Esophagus squamous epithelium (tissue), 5 donors: ENCODE measurements at places on chromosomes 4 and X.

DNA sequence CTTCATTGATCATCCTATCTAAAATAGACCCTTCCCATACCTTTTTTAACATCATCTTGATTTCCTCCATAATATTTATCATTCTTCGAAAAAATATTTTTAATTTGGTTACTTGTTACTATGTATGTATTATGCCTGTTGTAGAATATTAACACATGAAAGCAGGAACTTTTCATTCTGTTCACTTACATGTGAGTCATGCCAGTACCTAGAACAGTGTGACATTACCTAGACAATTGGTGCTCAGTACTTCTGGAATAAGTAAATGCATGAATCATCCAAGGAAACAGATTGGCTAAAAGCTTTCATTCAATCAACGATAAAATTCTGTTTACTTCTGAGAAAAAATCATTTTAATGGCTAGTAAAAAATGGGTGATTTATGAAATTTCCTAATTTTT, 76.4 kb downstream of the CXXC4 start:
- no peak for DNase-seq

- no peak for DNase-seq
Measured at GRCh38 chr4:94507281-94507680, 55.5 kb downstream of the PDLIM5 start.

DNA sequence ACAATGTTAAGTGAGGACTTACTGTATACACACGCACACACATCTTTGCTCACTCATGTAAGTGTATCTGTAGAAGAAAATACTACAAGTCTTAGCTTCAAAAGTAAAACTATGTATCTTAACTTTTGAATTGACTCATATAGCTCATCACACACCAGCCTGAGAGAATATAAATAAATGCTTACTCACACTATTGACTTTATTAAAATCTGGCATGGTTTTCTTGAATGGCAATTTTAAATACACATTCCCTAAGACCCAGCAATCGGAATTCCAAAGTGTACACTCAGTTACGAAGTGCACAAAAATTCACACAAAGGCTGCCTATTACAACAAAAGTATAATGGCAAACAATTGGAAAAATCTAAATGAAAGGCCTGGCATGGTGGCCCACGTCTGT, 2.0 kb downstream of the ERCC6L start:
- no peak for DNase-seq

GRCh38 chr4:77802402-77802801, 16.8 kb downstream of the CNOT6L start:
- DNase-seq = no peak

- no peak for DNase-seq
Measured at GRCh38 chr4:73129319-73129718, 59.8 kb upstream of the COX18 start.

GRCh38 chrX:133482056-133482952, 67.0 kb upstream of the GPC4 start:
- no peak for DNase-seq

DNA sequence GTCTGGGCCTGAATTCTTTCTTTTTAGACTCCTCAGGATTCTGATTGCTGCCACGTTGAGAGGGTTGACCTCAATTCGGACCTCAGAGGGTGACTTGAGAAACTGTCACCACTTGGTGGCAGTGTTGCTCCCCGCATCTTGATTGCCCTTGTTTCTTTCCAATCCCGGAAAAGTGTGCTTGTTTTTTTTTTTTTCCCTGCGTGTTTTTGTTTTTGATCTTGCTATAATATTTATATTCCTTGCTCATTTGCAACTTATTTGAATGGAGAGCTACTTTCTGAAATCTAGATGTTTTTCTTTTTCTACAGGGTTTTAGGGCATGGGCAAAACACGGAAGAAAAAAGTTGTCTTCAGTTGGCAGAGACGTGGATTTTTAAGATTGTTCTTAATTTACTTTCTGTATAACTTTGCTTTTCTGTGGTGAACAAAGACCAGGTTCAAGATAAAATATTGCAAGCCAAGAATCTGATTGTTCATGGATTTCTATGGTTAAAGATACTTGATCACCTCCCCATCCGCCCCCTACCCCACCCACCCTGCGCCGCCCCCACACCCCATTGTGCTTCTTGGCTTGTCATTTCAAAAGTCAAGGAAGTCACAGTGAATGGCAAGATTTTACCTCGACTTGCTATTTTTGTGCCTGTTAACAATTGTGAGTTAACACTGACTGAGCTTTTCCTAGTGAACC, 102.0 kb downstream of the PTTG2 start:
- DNase-seq = no peak

DNA sequence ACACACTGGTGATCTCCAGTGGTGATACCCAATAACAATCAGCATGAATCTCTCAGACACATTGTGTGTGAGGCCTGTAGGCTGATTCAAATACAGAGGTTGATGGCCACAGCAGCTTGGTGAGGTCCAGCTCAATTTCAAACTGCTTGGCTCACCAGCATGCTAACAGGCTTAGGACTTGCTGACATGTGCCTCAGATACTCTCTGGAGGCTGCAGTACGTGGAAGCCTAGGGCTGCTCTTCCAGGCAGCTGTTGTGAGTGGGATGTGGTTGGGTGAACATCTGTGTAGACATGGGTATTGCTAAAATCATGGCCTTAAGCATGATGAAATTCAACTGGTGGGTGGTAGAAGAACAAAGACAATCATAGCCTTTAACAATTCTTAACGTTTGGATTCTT, 4.3 kb downstream of the CXCL9 start:
- DNase-seq = no peak

GRCh38 chr4:173242466-173243250, 74.0 kb downstream of the GALNT7 start:
- no peak for DNase-seq

- DNase-seq = no peak
Measured at GRCh38 chrX:72052415-72053090, 79.2 kb downstream of the RTL5 start.

- DNase-seq = no peak
Measured at GRCh38 chrX:1134976-1135375, 77.5 kb downstream of the CRLF2 start.

DNA sequence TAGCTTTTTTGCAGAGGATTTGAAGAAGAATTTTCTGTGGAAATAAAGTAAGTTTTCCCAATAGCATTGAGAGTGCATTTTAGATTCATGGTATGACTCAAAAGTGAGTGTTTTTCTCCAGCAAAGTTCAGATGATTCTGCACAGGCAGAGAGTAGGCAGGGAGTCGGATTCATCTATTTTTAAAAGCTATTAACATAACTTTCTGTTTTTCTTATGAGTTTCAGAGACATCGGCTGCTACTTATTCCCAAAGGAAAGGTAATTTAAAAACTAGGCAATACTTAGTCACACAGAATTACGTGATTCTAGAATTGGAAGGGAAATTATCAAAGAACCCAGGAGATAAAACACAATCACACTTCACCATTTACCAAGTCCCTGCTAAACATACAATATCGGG, 4.4 kb downstream of the CCDC110 start:
- no peak for DNase-seq

DNA sequence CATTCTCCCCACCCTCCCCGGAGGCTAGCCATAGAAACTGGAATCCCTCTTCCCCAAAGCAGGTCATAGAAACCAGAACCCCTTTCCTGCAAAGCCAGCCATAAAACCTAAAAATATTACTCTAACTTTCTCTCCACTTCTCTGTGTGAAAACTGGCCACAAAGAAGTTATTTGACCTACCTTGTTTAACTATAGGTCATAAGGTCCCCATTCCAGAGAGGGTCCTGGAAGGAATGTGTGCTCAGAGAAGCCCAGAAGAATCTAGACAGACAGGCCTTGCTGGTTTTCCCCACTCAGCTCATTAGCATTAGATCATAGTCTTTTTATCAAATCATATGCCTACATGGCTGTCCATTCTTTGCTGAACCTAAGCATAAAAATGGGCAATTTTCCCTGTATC, 52.8 kb upstream of the TEX13A start:
- DNase-seq = no peak
